ENCODE measurements at places on chromosomes 13 and 19.

- DNase-seq = no peak
Observed at GRCh38 chr13:59766236-59766635, 397.5 kb downstream of the DIAPH3 start.

GRCh38 chr19:50797781-50798658 is 7.8 kb downstream of the ACP4 start:
- no peak for DNase-seq

- DNase-seq = peak; percentile 23
Observed at GRCh38 chr13:48660361-48661076, 6.8 kb downstream of the CYSLTR2 start.

DNA sequence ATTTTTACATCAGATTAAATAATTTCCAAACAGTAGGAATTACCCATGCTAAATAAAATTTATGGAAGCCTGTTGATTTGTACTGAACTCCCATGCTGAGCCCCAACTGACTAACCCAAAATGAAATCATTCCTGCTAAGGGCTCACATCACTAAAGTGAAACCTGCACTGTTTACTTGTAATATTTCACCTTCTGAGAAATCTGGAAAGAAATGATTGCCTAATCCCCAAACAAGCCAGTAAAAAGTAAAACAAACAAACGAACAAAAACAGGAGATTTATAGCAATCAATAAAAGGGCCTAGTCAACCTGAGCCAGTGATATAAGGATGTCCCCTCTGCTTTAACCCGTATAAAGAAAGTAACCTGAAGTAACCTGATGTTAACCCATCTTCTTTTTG is 1599.8 kb downstream of the OLFM4 start:
- no peak for DNase-seq

DNA sequence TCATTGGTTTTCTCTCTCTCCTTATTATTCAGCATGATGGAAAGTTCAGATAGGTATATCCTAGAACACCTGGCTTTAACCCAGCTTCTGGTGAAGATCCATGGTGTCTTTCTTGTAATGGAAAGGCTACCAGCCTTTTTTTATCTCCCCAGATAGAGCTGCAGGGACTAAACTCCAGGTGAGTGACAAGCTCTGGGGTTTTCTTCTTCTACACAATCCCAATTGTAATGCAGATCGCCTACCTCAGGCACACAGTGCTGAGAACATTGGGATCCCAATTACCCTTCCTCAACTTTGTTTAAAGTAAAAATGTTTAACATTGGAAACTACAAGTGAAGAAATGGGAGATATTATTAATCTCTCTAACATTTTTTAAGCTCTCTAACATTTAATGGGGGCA is 1851.7 kb downstream of the PCDH9 start:
- no peak for DNase-seq

GRCh38 chr19:38786572-38787265 is 2.3 kb upstream of the LGALS7B start:
- DNase-seq = no peak

DNA sequence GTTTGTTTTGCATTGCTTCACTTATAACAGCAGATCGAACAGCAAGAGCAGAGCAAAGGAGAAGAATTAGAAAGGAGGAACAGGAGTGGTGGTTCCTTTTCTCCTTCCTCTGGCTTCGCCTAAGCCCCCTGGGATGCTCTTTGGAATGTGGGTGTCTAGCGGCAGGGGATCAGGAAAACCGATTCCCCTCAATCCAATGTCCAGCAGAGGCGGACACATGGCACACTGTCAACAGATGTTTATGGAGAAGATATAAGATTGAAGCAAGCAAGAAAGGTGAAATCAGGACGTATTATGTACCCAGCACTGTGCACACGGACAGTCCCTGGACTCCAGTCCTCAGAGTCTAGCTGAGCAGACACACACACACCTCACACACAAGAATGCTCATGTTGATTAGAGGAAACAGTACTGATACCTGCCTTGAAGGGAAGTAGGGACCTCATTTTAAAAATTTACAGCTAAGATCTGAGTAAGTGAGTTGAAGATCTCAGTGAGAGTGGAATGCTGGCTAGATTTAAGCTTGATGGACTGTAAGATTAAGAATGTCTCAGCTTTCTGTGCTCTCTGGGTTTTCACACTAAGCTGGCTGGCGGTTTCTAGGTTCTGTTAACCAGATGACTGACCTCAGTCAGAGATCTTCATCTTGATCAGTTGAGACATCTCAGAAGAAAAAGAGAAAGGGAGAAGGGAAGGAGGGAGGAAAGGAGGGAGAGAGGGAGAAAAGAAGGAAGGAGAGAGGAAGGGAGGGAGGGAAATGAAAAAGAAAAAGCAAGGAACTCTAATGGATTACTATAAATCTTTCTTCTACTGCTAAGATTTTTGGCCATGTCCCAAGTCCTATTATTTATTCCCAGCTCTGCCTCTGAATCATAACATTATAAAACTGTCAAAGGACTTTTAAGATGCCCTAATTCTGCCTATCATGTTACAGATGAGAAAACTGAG is 44.8 kb downstream of the FLT1 start:
- DNase-seq = no peak

DNA sequence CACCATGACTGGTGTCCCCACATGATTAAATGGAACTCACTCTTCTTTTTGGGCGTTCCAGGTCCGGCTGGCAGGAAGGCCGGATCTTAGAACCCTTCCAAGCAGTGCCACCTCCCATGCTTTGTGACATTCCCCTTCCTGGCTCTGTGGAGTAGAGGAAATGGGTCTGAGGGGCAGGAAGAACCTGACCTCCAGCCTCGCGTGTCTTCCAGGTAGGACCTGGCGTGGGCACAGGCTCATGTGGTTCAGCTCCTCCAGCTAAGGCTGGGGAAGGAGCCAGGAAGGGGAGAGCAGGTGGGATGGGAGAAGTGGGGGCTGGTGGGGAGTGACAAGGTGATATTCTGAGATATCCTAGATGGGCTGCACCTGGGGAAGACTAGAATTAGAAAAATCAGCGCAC is 2.1 kb downstream of the TMEM255B start:
- DNase-seq = no peak

- no peak for DNase-seq
Observed at GRCh38 chr13:114102131-114102520, 30.3 kb downstream of the RASA3 start.

DNA sequence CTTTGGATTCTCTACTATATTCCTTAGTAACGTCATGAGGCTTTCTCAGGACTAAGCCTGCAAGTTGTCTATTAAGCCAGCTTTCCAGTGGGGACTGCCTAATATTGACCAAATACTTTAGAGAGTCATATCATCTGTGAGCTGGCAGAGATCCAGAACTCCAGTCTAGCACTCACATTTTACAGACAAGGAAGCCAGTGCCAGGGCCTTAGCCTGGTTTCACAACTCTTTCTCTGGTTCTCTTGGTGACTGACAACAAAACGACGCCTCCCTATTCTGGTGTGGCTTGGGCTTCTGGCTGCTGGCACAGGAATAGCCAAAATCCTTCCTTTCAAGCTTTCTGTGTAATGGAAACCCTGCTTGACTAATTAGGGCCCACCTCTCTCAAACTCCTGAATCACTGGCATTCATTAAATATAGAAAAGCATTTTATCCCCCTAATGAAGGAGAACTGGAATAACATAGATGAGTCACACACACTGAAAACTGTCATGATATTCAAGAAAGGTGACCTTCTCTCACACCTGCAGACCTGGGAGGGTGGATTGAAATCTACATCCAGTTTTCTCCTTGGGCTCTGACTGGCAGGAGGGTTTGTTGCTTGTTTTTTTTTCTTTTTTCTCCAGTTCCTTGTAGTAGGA is 75.2 kb upstream of the UBL3 start:
- no peak for DNase-seq

DNA sequence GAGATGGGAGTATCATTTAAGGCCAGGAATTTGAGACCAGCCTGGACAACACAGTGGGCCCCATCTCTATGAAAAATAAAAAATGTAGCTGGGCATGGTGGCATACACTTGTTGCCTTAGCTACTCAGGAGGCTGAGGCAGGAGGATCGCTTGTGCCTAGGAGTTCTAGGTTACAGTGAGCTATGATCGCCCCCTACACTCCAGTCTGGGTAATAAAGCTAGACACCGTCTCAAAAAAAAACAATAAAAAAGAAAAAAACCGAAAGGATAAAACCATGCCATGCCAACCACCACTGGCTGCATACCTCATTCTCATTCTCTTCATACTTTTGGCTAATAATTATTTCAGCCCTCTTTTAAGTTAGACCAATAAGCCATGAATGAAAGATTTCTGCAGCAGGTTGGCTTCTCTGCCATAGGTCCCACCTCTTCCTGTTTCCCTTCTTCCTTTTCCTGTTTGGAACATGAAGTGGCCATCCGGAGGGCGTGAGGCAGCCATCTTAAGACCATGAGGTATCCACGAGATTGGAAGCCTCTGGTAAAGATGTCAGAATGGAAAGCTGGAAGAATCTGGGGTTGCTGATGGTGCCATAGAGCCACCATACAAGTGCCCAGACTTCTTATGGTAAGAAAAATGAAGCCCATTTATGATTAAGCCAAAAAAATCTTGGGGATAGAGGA is 171.3 kb downstream of the CACNA1A start:
- DNase-seq = no peak

DNA sequence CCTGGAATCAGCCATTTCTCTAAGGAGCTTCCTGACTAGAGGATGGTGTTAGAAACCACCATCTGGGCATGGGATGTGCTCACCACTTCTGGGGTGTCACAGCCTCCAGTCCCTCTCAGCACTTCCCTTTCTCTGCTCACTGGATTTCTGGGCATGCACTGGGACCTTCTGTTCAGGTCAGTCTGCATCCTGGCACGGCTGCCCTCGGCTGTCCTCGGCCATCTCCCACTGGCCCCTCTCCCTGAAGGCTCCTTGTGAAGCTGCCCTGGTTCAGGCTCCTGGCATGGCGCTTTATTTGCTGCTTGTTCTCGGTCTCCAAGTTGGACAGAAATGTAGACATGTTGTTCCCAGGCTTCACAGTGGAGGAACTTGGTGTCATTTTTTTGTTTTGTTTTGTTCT is 60.0 kb downstream of the TEX29 start:
- DNase-seq = no peak

- DNase-seq = no peak
Observed at GRCh38 chr19:57701625-57702024, 7.4 kb downstream of the ZNF154 start.

- no peak for DNase-seq
Observed at GRCh38 chr19:43818500-43818899, 8.6 kb upstream of the ZNF283 start.

- DNase-seq = peak; percentile 56
Observed at GRCh38 chr19:49502866-49503581, 6.8 kb downstream of the RPS11 start.

- no peak for DNase-seq
Observed at GRCh38 chr13:48806522-48806921, 152.8 kb downstream of the CYSLTR2 start.

DNA sequence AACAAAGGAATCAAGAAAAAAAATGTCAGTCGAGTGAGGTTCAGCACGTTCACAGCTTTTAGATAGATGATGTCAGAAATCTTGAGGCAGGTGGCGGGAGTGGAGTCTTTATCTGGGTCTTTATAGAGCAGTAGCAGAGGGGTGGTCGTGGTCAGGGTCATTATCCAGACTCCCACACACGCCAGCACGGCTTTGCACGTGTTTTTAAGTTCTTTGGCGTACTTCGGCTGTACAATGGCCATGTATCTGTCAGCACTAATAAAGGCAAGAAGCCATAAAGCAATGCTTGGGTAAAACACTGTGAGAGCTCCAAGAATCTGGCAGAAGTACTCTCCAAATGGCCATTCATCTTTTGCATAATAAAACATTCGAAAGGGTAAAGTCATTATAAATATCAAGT is 2.9 kb downstream of the GPR18 start:
- no peak for DNase-seq
